Stimulated activated CD8-positive, alpha-beta memory T cell treated with anti-CD3 and anti-CD28 coated beads, Interleukin-4, amount 100 ng/mL, for 24 hours (primary cell): ENCODE measurements at places on chromosomes 3 and 15.
A peak's percentile ranks its signal among the peaks of the same experiment; 100 is the strongest.

- DNase-seq: no peak
Measured at GRCh38 chr15:42371096-42371495, 11.8 kb downstream of the CAPN3 start.

DNA sequence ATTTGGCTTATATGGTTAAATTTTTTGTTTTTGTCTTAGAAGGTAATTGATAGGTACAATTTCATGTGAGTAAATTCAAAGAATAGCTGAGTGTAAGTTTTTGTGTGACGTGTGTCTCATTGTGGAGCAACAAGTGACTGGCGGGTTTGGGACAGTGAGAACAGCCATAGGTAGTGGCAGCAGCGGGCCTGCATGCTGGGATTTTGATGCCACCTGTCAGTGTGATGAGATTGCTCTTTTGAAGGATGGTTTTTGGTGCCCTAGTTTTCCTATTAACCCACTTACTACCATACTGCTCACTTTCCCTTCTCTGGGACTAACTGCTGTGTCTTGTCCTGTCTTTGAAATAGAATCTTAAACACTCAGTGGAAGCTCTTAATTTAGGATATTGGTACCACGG is 522.6 kb downstream of the NAALADL2 start:
- DNase-seq: no peak

- no peak for DNase-seq
Measured at GRCh38 chr15:67708500-67708899, 116.8 kb upstream of the SKOR1 start.

DNA sequence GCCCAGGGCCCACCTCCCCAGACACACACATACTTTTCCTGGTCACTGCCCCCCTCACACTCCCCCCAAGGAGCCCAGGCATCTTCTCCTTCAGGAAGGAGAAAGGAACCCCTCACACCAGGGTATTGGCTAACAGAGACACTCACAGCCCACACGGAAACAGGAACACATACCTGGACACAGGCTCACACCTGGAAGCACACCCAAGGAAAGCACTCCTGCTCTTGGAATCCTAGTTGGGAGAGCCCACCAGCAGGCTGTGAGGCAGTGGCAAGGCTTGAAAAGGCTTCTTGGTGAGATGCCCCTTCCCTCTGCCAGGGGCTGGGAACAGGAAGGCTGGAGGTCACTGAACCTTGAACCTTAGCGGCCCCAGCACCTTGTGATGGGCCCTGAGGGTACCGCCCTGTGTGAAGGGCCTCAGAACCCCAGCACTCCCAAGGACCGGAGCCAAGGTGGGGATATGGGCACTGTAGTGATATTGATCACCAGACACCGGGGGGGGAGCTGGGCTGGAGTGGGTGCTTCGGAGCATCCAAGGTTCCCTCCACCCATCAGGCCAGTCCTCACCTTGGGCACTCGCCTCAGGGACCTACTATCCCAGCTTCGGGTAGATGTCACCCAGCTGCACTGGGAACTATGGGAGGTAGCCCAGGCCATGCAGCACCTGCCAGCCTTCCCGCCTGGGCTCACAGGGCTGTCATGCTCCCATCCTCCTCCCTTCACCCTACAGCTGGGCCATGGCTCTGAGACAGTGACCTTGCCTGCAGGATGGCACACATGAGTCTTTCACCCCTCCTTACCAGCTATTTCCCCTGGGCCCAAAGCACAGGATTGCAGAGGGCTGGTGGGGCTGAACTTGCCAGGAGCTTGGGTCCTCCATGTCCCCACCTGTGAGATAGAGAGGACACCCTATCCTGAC is 16.4 kb downstream of the MYL3 start:
- no peak for DNase-seq

GRCh38 chr3:71258116-71258515 is 325.4 kb downstream of the FOXP1 start:
- no peak for DNase-seq

- no peak for DNase-seq
Measured at GRCh38 chr3:157444797-157445184, 8.1 kb downstream of the PTX3 start.

DNA sequence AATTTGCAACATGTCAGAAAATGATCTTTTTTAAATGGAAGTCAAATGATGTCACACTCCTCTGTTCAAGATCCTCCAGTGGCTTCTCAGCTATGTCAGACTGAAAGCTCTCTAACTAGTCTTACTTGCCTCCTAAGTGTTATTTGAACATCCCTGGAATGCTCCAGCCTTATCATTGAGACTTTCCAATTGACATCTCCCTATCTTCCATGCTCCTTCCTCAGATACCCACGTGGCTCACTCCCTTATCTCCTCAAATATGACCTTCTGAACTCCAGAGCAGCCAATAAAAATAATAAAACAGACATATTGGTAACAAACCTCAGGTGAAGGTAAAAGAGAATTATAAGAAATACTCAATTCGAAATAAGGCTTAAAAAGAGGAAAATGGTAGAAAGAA is 25.5 kb upstream of the AADAC start:
- DNase-seq: no peak

- peak; percentile 43 for DNase-seq
Measured at GRCh38 chr15:68795298-68795848, 25.3 kb downstream of the ANP32A start.

DNA sequence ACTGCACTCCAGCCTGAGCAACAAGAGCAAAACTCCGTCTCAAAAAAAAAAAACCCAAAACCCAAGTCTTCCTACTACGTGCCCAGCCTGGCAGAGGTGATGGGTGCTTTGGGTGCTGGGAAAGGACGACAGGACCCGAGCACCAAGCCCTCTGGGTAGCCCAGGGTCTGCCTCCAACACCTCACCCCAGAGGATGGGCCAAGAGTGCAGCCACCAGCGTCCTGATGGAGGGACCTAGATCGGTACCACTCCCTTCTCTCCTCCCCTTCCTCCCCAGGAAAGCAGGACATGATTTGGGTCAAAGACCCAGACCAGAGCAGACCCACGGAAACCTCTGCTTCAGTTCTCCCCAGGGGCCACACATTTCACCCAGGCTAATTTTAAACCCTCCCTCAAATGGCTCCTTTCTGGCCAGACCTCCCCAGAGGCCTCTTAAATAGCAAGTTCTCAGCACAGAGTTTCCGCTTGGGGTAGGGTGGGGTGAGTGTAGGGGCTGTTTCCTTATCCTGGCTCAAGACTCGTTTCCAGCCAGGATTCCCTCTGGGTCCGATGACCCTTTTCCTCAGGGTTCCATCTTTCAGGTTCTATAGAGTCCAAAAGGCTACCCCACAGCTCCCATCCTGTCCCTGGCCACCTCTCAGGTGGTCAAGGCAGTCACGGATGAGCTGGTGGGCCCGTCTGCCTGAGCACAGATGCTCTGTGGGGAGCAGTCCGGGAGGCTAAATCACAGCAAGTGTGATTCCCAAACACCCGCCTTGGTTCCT is 20.5 kb downstream of the RBPMS2 start:
- no peak for DNase-seq

- DNase-seq: no peak
Measured at GRCh38 chr3:129836381-129837064, 57.0 kb downstream of the TMCC1 start.

GRCh38 chr15:31177951-31178350 is 76.4 kb upstream of the TRPM1 start:
- no peak for DNase-seq

DNA sequence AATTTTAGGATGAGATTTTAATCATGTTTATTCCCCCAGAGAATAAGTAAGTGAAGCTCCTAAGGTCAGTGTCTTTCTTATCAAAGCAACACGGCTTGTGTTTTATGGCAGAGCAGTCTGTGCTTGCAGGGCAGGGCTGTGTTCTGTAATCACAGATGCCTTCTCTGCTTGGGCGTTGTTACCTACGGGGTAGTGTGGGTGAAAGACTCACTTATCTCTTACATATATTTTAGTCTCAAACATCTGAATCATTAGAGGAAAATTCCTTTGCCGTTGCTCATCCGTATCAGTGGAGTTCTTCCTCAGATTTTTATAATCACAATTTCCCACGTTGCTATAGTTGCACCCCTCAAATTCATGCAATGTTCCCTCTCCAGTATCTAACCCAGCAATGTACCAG is 271.7 kb upstream of the MEIS2 start:
- no peak for DNase-seq

DNA sequence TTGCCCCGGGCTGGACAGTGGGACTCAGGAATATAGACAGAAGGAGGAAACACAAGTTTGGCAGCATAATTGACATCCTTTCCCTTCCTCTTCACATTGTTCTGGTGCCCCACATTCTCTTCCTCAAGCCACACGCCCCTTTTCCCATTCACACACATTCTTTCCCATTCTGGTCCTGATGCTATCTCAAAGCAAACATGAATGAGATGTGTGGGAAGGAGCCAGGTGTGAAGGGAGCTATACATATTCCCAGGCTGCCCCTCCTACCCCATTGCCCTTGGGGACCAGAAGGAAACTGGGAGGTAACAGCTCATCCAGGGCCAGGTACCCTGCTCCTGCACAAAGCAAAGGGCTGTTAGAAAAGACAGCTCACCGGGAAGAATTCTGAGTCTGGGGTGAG is 23.4 kb upstream of the CLK3 start:
- DNase-seq: no peak

DNA sequence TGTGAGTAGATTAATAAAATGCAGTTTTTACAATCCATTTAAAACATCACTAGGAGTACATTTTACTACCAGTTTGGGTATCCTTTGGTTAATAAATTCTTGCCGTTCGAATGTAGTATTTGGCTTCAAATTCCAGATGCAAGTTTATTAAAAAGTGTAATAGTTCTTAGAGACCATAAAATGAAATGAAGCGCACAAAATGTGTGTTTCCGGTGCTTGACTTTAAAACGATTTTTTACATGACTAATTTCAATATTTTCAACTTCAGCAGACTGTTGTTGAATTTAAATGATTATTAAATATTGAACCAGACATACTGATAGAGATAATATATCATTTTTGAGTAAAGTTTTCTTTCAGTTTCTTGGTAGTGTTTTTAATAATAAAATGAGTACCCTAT is 138.4 kb upstream of the NAALADL2 start:
- no peak for DNase-seq

GRCh38 chr3:124395584-124396338 is 334.5 kb upstream of the UMPS start:
- no peak for DNase-seq

DNA sequence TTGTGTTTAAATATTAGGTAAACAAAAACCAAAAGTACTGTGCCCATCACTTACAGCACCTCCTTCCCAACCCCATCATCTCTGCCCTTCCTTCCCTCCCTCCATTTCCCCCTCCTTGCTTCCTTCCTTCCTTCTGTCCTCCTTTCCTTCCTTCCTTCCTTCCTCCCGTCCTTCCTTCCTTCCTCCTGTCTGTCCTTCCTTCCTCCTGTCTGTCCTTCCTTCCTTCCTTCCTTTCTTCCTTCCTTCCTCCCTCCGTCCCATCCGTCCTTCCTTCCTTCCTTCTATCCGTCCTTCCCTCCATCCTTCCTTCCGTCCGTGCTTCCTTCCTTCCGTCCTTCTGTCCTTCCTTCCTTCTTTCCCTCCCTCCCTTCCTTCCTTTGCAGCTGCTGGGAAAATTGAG is 67.8 kb upstream of the SIAH2 start:
- no peak for DNase-seq

DNA sequence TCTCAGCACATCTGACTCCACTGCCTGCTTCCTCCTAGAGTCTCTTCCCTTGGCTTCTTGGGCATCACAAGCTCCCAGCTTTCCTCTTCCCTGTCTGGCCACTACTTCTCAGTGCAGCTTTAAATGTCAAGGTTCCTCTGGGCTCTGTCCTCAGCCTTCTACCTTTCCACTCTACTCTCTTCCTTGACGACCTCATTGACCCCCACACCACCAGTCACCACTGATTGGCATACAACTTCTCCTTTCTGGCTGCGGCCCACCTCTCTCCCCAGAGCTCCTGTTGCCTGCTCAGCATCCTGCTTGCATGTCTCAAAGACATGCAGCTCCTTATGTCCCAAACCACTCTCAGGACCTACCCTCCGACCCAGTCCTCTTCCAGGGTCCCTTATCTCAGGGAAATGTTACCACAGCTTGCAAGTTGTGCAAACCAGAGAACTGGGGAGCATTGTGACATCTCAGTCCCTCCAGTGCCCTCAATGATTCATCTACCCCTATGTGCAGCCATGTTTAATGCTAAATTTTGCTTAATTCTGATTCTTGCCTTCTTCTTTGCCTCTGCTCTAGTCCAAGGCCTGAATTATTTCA is 49.9 kb downstream of the TRPM1 start:
- no peak for DNase-seq

- peak; percentile 40 for DNase-seq
Measured at GRCh38 chr15:69713726-69714559, 261.3 kb downstream of the RPLP1 start.

DNA sequence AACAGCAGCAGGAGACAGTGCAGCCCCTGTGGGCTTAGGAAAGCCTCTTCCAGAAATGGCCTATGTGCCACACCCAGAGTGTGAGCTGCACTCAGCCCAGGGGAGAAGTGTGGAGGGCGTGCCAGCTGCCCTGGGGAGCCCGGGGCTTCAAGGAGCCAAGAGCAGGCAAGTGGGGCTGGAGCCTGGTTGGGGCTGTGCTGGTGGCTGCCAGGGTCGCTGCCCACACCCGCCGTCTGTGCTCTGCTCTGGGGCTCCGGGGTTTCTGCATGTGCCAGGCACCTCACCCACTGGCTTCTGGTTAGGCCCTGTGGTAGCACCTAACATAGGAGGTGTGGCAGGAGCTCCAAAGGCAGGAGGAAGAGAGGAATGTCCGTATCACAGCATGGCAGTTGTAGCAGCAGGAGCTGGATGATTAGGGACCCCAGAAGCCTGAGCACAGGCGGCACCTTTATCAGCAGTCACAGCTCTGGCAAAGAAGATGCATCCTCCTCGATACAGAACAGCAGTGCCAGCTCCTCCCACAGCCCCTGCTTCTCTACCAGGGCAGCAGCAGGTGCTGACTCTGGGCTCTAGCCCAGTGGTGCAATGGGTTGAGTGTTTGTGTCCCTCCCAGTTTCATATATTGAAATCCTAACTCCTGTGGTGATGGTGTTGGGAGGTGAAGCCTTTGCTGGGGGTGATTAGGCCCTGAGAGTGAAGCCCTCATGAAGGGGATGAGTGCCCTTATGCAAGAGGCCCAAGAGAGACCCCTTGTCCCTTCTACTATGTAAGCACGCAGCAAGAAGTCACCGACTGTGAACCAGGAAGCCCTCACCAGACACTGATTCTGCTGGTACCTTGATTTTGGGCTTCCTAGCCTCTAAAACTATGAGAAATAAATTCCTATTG is 70.0 kb upstream of the KLF13 start:
- no peak for DNase-seq

DNA sequence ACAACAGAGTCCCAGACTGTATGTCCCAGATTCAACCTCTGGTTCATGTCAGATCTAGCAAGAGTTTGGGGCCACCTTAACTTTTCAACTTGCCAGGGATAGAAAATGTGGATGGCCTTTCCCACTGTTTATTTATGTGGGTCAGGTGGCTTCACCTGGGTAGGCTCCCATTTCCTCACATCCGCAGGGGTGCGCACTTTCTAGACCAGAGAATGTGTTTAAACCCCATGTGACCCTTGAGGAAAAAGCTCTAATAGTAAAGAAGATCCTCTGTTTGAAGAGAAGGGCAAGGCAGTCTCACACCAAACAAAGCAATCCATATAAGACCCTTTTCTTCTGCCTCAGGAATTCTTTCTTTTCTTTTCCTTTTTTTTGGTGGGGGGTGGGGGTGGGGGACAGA is 167.2 kb upstream of the TSC22D2 start:
- no peak for DNase-seq

GRCh38 chr3:133074977-133075376 is 36.8 kb downstream of the TMEM108 start:
- DNase-seq: no peak
